ENCODE measurements at places on chromosomes 13 and 19. TPM values are rescaled to one million over a fixed set of nuclear protein-coding genes. Genes with fewer than 3 reads are reported as not detected.

DNA sequence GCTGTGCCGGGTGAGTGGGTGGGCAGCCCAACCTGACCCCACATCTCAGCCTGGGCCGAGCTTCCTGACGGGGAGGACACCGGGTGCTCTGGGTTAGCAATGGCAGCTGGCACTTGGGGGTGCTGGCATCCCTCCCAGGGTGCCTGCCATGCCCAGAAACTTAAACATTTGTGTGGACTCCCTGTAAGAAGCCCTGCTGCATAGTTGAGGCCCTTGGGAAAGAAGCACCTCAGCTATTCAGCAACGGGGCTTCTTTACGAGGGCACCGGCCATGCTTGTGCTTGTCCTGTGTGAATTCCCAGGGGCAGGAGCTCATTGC, 33.8 kb upstream of the MEDAG start:
- DNase-seq: no peak

ABCC4 gene
- polyA plus RNA-seq: 24.7 TPM

- DNase-seq: no peak
Observed at GRCh38 chr13:28954810-28955209, 134.7 kb downstream of the MTUS2 start.

GRCh38 chr13:28401303-28402056, 93.4 kb downstream of the FLT1 start:
- DNase-seq: no peak

- no peak for DNase-seq
Observed at GRCh38 chr19:13902993-13903555, 2.8 kb downstream of the BRME1 start.

DNA sequence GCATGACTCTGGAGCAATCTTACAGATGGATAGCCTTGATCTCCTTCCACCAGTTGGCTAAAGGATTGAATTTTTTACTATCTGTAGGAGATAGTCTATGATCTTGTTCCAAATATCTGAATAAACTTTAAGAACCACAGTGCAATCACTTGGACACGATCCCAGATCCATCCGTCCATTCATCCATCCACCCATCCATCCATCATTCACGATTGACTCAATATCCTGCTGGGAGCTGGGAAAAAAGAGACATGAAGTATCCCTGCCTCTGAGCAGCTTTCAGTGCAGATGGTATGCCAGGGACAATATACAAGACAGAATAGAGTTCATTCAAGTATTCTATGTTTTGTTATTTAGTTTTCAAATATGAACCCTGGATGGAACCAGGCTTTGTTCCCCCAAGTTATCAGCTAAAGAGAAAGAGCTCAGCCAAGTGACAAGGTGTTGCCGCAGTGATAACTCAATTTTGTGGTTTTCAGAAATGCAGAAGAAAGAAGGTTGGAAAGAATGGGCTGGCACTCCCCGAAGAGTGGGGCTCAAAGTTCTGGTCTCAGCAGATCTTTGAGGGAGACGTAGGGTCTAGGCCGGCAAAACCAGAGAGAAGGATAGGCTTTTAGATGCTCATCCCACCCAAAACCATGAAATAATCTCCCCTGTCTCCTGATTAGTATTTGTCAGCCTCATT, 66.3 kb downstream of the IRS2 start:
- DNase-seq: no peak

DNA sequence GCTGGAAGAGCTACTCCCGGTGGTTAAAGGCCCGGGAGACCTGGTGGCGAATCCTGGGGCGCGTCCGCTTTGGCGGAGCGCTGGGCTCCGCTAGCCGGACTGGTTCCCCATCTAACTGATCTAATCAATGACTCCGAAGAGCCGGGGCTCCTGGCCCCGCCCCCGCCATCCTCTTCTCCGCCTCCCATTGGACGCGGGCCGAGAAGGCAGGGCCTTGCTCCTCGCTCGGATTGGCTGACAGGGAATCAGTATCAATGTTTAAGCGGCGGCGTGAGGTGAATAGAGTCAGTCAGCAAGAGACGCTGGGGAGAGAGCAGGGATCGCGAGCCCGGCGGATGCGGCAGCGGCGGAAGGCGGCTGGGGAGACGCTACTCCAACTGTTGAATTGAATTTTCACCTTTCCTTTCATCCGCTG, 1.7 kb upstream of the PCDH17 start:
- DNase-seq: peak; percentile 92

DNA sequence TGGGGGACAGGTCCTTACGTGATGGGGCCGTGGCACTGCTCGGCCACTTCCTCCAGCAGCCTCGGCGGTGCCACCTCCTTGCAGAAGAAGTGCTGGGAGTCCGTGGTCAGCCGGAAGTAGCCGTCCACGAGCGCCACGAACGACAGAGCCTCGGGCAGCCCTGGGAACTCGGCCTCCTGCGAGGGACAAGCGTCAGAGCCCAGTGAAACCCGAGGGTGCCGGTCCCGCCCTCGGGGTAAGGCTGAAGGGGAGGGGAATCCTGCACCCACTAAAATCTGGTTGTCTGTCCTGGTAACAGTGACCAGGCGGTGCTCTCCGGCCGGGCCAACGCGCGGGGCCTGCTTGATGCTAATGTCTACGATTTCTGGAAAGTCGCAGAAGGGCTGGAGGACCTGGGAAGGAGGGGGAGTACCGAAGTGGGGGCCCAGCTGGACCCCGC, 6.4 kb downstream of the JAK3 start:
- no peak for DNase-seq

DNA sequence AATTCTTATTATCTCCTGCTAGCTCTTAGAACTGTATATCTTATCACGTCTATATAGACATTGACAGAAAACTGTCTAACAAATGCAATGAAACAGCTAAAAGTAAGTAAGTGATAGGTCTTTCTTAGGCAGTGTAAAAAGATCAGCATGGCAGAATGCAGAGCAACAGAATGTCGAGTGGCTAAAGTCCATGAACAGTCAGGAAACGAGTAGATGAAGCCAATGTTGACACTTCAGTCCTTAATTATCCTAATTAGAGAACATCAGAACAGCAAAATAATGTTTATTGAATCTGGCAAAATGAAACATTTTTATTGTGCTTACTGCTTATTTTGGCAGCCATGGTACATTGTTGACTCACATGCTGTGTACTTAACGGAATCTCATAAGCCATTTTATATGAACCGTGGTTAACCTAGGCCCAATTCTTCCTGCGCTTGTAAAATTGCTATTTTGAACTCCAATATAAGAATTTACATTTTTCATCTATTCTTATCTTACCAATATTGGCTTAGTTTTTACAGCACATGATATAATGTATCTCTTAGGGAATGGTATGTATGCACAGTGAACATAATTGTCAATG, 748.1 kb downstream of the DACH1 start:
- DNase-seq: peak; percentile 3

DNA sequence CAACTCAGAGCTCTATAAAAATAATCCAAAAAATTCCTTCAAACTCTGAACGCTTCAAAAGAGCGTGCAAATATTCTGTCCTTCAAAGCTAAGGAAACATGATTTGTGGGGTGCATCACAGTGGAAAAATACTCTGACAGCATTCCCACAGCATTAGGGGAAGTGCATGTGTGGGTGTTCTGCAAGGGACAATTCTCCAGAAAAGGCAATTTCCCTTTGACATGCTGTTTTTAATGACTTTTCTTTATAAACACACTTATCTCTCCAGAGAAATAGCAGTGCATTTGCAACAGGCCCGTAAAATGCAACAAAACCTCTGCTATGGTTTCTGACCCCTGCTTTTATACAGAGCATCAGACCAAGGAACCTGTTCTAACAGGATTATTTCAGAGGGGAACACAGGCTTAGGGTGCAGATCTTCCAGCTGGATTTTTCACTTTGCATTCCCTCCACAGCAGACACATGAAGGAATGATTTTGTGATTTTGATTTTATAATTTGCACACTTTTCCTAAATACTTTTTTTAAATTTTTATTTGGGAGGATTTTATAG, 42.6 kb downstream of the KL start:
- DNase-seq: peak; percentile 32

- no peak for DNase-seq
Observed at GRCh38 chr13:44280456-44280855, 93.2 kb upstream of the SERP2 start.

DNA sequence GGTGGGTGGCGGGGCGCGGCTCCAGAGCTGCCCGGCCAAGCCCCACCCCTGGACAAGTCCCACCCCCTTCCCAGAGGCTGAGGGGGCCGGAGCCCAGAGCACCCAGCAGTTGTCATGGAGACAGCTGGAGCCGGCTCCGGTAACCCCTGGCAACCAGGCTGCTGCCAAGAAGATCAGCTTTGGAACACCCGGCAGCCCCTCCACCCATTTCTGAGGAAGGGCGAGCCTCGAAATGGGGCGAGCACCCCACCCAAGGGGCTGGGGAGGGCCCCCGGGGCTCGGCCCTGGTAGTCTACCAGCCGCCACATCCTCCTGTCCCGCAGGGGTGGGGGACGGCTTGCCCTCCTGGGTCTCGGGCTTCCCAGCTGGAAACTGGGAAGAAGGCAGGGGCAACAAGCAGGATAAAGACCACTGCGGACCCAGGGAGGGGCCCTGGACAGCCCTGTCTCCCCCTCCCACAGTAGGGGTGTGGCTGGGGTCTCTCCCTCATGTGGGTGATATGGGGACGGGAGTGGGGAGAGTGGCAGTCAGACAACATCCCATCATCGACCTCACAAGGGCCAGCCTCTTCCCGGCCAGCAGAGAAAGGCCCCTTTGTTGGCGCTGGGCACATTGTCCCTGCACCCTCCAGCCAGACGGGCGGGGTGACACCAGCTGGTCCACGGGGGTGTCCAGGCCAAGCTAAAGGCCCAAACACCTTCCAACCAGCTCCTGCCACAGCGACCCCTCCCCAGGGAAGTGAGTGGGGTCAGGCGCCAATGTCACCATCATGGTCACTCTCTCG, 1.5 kb downstream of the CERS1 start:
- no peak for DNase-seq

DNA sequence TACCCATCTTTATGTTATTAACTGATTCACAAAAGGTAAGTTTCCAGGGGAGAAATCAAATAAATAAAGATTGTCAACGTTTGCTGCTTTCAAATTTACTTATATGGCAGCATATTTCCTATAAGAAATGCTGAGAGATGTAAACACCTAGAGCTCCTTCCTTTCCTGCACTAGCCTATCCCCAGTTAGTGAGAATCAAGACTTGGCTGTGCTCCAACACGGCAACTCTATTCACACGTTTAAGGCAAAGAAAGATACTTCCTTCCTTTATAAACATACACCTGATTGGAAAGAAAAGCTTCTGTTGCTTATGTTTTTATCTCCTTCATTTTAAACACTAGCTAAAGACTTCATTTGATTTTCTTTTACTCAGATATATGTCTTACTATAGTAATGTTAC, 107.0 kb downstream of the PCDH9 start:
- no peak for DNase-seq

DNA sequence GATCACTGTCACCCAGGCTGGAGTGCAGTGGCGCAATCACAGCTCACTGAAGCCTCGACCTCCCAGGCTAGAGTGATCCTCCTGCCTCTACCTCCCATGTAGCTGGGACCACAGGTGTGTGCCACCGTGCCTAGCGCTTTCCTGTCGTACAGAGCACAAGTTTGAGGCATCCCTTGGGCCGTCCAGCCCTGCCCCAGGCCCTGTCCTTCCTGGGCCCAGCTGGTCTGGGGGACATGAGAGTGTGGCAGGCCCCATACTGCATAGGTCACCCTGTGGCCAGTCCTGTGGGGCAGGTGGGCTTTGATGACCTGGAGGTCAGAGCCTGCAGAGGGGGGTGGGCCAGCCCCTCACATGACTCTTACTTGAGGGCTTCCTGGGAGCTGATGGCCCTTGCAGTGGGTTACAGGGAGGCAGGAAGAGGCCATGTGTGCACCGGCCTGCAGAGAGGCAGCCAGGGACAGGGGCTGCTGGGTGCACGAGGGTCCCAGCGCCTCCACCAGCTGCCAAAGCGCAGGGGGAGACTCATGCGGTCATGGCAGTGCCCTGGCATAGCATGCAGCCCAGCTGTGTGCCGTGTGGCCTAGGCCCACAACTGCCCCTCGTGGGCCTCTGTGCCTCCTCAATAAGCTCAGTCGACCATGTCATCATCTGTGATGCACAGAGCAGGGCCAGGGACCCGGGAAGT, 61.4 kb downstream of the KDM4B start:
- no peak for DNase-seq

KL gene
- polyA plus RNA-seq: 58.3 TPM

PSG3 gene
- 0.13 TPM for polyA plus RNA-seq

GRCh38 chr19:35642312-35642711, 767 bp downstream of the ETV2 start:
- DNase-seq: no peak

ZNF525 gene
- 19.1 TPM for polyA plus RNA-seq

TFDP1 gene
- polyA plus RNA-seq: 92.8 TPM

DNA sequence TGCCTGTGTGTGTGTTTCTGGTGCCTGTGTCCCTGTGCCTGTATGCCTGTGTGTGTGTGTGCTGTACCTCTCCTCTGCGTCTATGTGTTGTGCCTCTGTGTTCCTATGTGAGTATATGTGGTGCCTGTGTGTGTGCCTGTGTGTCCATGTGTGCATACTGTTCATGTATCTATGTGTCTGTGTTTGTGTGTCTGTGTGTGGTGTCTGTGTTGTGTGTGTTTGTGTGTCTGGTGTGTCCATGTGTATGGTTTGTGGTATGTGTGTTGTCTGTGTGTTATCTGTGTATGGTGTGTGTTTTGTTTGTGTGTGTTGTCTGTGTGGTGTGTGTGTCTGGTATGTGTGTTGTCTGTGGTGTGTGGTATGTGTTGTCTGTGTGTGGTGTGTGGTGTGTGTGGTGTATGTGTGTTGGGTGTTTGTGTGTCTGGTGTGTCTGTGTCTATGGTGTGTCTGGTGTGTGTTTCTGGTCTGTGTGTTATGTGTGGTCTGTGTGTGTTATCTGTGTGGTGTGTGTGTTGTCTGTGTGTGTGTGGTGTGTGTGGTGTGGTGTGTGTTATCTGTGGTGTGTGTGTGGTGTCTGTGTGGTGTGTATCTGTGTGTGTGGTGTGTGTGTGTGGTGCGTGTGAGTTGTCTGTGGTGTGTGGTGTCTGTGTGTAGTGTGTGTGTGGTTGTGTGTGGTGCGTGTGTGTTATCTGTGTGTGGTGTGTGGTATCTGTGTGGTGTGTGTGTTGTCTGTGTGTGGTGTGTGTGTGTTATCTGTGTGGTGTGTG, 20.4 kb downstream of the HDGFL2 start:
- no peak for DNase-seq

DNA sequence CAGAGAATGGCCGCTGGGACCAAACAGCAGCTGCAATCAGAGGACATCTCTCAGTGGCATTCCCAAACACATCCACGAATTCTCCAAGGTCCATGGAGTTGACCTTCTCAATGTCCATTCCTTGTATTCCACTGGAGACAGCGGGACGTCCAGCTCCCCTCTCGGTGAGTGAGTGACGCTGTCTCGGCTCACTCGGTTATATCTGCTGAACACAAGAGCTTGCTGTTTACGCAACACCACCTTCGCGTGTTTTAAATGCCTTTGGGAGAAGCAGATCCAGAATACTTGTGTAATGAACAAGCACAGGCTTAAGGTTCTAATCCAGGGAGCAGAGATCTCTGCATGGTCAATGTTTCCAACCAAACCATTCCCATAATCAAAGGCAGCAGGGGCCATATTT, at the start of gene URAD:
Gene URAD, minus strand, starts transcription at position 174 of the 400 bp plus-strand sequence. Its CDS starts 56 bp downstream, at position 118.
- no peak for DNase-seq

C19orf12 gene
- polyA plus RNA-seq: 27.9 TPM

DNA sequence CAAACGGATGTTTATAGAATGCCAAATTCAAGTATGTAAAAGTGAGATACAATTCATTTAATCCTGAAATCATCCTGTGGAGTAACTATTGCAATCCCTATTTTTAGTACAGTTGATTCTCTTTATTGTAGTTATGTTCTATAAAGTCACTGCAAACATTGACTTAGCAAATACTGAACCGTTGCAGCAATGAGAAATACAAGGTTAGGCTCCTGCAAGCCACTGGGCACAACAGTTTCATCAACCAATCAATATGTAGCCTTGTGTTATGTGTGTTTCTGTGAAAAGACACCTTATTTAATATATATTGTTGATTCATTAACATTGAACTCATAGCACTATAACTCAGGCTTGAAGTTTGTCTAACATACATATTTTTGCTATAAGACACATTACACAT, 174.4 kb downstream of the DCT start:
- DNase-seq: no peak
